Keratinocyte (primary cell): ENCODE measurements at places on chromosomes 13 and 19.
A peak's percentile ranks its signal among the peaks of the same experiment; 100 is the strongest.

DNA sequence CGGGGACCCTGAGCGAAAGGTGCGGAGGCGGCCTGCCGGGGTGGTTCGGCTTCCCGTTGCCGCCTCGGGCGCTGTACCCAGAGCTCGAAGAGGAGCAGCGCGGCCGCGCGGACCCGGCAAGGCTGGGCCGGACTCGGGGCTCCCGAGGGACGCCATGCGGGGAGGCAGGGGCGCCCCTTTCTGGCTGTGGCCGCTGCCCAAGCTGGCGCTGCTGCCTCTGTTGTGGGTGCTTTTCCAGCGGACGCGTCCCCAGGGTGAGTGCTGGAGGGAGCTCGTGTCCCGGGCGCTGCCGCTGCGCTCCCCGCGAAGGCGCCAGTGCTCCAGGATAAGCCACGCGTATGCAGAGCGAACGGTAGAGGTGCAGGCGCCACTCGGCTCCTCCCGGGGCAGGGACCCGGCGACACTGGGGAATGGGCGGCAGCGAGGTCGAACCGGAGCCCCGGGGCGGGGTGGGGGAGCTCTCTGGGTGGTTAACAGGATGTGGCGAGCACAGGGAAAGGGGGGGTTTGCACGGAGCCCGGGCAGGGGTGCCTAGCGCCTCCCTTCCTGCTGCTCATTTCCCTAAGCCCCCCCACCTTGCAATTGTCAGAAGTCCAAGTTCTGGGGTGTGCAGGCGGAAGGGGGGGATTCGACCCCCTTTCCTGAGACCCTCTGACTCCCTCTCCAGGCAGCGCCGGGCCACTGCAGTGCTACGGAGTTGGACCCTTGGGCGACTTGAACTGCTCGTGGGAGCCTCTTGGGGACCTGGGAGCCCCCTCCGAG is at the start of gene IL27RA:
Gene IL27RA (plus strand): TSS at position 44 of the 762 bp plus-strand sequence. CDS start 111 bp downstream, at position 155.
- no peak for DNase-seq

- DNase-seq, result no peak
Measured at GRCh38 chr13:80338781-80339562, 2.0 kb downstream of the SPRY2 start.

GRCh38 chr13:36366031-36366430 is 19.8 kb upstream of the SPART start:
- no peak for DNase-seq

- no peak for DNase-seq
Measured at GRCh38 chr19:55451965-55452748, 9.1 kb upstream of the SHISA7 start.

- no peak for DNase-seq
Measured at GRCh38 chr13:27186295-27186694, 14.7 kb upstream of the USP12 start.

DNA sequence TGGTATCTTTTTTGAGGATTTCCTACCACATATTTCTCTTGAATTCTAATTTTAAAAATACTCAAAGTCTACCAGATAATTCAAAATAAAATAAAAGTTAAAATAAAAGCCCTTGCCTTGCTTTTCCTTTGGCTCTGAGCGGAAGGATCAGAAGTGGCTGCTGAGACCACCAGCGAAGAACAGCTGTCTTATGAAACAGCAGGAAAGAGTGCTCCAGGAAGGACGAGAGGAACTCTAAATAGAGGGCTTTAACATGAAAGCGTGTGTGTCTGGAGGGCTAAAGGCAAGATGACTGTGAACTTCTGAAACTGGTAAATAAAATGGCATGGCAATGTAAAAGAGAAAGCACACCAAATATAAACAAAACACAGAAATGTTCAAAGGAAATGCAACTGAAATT is 521.5 kb upstream of the SPRY2 start:
- DNase-seq, result no peak

DNA sequence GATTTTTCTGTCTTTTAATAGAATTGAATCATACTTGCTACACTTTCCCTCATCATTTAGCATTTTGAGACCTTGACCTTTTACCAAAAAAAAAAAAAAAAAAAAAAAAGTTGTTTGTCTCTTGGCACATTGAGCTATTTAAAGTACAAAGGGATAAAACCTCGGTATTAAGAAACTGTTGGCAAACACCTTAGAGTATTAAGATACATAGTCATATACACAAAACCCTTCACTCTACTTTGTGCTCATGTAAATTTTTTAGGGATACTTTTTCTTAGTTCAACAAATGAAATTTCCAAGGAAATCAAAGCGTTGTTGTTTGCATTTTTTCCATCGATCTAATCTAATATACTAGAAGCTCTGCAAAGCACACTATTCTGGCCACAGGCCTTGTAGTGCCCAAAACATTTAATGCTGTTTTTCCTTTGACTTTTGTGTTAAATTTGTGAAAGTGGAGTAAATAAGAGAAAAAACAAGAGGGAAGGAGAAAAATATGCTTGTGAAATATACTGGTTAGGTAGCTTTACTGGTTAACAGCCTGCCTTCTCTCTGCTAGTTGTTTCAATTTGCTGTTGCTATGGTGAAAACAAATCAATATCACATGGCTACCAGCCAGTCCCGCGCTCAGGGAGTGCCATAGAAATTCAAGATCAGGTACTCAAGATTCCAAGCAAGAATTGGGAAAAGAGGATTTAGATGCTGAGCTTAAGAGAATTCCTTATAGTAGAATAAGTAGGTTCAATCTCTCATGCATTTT is 2.6 kb downstream of the MBNL2 start:
- DNase-seq, result no peak

GRCh38 chr19:57282011-57282643 is 1.8 kb downstream of the ZNF460 start:
- peak; percentile 73 for DNase-seq

DNA sequence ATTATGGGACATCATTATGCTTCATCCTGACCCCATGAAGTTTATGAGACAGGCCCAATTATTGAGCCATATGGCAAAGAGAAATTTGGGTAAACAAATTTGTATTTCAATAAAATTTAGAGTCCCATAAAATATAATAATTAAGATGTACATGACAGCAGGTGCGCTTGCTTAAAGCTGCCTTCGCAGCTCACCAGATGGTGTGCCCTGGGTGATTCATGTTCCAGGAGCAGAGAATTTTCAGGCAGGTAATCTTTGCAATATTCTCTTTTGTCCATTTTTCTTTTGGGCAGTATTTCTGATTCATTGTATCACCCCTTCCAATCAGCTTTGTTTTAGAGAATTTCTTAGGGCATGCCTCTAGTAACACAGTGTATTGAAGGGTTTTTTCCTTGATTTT is 39.5 kb upstream of the WASF3 start:
- DNase-seq, result no peak

- no peak for DNase-seq
Measured at GRCh38 chr13:114010401-114011101, 36.7 kb upstream of the C13orf46 start.

- no peak for DNase-seq
Measured at GRCh38 chr13:39263033-39263432, 224.8 kb downstream of the NHLRC3 start.

DNA sequence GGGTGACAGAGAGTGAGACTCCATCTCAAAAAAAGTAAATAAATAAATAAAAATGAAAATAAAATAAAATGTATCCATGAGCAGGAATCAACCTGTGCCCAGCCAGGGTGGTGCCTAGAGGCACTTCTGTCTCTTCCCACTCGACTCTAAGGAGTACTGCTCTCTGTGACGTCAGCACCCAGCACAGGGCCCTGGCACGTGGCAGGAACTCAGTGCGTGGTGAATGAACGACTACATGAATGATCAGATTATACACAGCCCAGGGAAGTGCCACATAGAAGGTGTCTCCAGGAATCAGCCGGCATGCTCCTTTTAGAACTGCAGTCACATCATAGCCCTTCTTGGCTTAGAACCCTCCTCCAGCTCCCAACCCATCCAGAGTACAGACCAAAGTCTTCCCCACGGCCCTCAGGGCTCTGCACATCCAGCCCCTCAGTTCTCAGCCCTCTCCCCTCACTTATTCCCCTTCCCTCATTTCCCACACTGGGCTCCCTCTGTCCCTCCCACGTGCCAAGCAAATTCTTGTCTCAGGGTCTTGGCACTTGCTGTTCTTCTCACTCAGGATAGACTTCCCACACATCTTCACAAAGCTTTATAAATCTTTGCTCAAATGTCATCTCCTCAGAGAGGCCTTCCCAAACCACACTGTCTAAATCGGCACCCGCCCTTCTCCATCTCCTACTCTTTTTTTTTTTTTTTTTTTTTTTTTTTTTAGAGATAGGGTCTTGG is 4.2 kb downstream of the CLIP3 start:
- DNase-seq, result no peak

DNA sequence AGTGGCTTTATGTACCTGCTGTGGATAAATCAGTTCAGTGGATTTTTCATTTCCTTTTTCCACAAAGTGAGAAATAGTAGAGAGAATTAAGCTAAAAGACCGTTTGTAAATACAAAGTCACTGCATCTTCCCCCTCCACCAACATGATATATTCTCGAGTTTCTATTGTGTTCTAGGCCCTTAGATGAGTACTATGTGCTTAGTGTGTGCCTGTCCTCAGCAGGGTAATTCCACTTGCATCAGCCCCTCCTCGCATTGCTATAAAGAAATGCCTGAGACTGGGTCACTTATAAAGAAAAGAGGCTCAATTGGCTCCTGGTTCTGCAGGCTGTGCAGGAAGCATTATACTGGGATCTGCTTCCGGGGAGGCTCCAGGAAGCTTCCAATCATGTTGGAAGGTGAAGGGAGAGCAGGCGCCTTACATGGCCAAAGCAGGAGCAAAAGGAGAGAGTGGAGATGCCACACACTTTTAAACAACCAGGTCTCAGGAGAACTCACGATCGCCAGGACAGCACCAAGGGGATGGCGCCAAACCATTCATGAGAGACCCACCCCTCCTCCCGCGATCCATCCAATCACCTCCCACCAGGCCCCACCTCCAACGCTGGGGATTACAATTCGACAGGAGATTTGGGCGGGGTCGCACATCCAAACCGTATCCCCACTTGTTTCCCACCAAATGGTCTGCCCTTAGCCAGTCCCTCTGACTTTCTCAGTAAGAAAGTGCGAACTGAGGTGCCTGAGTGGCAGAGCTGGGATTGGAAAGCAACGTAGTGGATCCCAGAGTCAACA is 102.3 kb upstream of the ABCC4 start:
- no peak for DNase-seq

- DNase-seq, result no peak
Measured at GRCh38 chr13:73720216-73720840, 413.9 kb downstream of the KLF12 start.

DNA sequence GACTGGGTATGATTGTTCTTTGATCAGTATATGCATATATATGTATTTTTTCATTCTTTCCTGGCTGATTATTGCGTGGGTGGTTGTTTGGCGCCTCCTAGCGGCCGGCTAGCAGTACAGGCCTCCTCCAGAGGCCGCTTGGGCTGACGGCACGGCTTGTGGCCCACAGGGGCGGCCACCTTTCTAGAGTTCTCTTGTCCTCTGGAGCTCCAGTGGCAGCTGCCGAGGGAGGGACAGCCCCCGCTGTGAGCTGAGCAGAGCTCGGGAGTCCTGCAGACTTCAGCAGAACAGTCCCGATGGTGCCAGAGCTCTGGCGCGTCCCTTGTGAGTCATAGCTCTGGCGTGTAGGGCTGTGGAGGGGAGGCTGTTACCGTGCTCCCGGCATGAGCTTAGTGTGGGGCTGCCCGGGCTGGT is 22.5 kb upstream of the ZNF429 start:
- DNase-seq, result no peak

DNA sequence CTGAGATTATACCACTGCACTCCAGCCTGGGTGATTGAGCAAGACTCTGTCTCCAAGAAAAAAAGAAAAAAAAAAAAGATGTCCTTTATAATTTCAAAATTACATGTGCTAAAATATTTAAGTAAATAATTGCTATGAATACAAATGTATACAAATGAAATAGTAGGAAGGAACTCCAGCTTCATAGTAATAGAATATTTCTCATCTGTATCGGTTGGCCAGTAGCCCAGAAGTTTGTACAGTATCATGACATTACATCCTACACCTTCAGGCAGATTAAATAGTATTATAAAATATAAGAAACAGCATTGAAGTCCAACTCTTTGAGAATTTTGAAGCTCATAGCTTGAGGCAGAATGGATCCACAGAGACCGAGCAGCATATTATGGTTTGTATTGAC is 36.5 kb upstream of the CLDN10 start:
- DNase-seq, result no peak

DNA sequence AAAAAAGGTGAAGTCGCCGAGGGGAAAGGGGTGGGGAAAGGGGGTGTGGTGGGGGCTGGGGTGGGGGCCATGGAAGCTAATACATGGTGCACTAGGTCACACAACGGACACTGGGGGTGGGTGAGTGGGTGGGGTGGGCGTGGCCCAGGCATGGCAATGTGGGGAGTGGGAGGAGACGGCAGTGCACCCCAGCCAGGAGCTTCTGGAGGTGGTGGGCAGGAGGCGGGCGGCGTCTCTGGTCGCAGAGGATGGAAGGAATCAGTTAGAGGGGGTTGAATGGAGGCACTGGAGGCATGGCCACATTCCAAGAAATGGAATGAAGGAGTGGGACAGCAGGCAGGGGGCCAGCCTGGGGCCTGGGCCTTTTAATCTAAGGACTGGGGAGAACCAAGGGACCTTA is 19.2 kb upstream of the NANOS2 start:
- no peak for DNase-seq

- DNase-seq, result peak; percentile 13
Measured at GRCh38 chr13:26459276-26460131, 98.0 kb upstream of the WASF3 start.

- DNase-seq, result no peak
Measured at GRCh38 chr13:106899442-106899841, 331.5 kb upstream of the ARGLU1 start.

DNA sequence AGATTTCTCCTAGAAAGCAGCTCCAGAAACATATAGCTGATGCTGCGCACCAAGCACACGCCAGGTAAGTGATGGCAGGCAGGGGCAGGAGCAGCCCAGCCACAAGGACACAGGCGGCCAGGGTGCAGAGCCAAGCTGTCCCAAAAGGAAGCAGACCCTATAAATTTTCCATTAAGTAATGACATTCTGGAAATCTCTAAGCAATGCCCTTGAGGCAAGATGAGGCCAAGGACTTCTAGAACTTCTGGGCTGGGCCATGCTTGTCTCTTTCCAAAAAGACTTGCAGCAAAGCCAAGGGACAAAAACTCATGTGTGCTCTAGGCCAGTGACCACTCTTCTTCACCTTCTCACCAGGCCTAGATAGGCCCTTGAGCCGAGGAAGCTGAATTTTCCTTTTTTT is 42.2 kb upstream of the EPHX3 start:
- DNase-seq, result no peak

GRCh38 chr19:11324748-11325389 is 14.6 kb downstream of the RAB3D start:
- no peak for DNase-seq

DNA sequence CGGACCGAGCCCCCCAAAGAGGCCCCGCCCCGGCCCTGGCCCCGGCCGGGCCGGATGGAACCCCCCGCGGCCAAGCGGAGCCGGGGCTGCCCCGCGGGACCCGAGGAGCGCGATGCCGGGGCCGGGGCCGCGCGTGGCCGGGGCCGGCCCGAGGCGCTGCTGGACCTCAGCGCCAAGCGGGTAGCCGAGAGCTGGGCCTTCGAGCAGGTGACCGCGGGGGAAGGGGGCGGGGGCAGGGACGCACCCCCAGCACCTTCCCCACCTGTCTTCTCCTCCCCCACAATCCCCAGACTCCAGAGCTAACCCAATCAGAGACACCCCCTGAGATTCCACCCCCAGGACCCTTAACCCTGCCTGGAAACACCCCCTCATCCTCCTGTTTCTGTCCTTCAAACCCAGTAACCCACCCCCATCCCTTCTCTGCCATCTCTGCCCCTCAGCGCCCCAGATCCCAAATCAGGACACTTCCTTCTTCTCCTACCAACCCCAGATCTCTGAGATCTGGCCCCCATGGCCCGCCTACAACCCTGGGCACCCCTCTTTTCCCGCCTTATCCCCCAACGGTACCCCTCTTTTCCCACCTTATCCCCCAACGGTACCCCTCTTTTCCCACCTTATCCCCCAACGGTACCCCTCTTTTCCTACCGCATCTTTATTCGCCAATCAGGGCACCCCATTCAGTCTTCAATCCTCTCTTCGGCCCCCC is 505 bp downstream of the ZSWIM4 start:
- no peak for DNase-seq
